Transverse colon (tissue), 4 donors: ENCODE measurements at places on chromosomes 3 and 15.

- no peak for DNase-seq
Measured at GRCh38 chr15:47407692-47408091, 309.6 kb upstream of the SEMA6D start.

DNA sequence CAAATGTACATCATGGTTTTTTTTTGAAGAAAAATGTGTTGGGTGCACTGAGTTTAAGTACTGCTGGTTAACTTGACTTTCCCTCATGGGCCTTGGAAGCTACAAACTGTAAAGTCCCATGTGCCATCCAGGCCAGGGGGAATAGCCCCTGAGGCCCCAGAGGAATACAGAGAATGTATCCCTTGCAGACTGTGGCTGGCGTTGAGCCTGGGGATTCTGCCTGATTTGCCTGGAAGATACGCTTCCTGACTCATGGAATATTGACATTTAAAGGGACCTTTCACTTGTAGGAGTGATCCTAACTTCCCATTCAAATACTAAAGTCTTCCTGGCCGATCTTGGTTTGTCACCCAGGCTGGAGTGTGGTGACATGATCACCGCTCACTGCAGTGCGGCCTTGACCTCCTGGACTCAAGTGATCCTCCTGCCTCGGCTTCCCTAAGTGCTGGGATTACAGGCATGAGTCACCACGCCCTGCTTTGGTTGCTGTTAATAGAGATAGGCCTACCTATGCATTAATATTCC is 42.0 kb downstream of the ADAMTSL3 start:
- DNase-seq = no peak

- DNase-seq = no peak
Measured at GRCh38 chr15:69808756-69809155, 289.0 kb downstream of the TLE3 start.

- DNase-seq = peak; percentile 82
Measured at GRCh38 chr15:65318870-65319356, 14.4 kb downstream of the RNU5B-1 start.

DNA sequence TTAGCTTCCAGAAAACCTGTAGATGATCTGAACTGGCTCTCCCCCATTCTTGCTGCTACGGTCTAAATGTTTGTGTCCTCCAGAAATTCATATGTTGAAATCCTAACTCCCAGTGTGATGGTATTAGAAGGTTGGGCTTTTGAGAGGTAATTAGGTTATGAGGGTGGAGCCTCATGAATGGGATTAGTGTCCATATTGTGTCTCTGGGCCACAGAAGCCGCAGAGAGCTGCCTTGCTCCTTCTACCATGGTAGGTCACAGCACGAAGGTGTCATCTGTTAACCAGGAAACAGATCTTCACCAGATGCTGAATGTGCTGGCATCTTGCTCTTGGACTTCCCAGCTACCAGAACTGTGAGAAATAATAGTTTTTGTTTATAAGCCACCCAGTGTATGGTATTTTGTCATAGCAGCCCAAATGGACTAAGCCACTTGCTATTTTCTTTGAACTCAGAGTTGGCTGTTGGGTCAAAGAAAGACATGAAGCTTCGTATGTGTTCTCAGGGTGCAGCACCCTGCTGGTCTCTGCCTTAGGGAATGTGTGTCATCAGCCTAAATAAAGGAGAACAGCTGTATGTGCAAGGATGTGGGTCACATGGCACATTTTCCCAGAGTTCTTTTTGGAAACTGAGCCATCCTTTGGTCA is 317.5 kb upstream of the SLCO3A1 start:
- DNase-seq = no peak

- DNase-seq = no peak
Measured at GRCh38 chr3:71560665-71561064, 22.9 kb downstream of the FOXP1 start.

DNA sequence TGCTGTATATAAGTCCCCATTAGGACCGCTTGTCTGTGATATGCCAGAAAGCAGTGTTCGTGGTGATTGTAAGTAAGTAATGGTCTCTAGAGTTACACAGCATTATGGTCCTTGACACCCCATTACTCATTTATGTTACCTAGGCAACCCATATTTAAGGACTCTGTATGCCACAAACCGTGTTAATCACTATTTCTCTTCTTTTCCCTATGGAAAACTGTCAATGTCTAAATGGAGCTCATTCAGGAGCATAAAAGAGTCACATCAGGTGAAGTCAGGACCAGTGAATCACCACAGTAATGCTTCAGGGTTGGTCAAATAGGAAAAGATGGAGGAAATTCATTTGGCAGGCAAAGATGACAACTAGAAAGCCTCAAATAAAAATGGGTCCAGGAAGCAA is 146.6 kb upstream of the PEX5L start:
- DNase-seq = no peak

- no peak for DNase-seq
Measured at GRCh38 chr3:51163051-51163450, 222.0 kb upstream of the MANF start.

DNA sequence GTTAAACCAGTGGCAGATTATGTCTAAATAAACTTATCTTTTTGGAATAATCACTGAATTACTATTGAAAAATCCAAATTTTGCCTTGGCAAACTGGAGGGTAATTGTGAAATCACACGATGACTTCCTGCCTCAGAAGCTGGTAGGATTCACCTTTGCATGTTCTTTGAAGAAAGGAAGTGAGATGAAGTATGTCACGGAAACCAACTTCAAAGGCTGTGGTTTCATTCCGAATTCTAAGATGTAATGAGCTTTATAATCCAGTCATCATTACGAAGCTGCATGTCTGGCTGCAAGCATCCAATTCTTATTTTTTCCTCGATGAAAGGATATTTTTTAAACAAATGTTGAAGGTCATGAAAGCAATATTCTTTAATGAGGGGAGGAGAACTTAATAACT is 15.0 kb upstream of the ZBED2 start:
- no peak for DNase-seq

GRCh38 chr15:40330368-40330836 is 6.9 kb downstream of the INAFM2 start:
- DNase-seq = peak; percentile 58

DNA sequence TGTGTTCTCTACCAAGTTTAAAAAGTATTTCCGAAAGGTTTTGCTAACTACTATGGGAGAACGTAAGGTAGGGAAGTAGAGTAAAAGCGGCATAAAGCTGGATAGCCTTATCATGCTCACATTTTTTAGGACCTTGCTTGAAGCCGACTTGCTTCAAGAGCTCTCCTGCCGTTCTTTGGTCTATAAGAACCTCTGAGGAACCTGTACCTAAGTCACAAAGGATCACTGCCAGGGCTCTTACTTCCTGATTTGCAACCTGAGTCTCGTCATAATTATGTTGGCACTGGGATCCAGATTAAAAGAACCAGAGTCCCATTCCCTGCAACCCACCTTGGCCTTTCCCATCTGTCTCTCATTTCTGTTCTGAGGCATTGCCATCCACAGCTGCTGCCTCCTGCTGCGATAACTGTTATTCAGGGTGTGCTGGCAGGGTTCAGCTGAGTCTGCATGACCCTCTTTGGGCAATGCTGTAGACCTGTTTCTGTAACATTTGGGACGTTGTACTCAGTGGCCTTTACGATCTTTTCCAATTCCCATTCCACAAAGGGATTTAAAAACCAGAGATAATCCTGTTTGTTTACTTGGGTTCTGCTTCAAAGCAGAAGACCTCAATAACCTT is 131.0 kb upstream of the UMPS start:
- DNase-seq = no peak

DNA sequence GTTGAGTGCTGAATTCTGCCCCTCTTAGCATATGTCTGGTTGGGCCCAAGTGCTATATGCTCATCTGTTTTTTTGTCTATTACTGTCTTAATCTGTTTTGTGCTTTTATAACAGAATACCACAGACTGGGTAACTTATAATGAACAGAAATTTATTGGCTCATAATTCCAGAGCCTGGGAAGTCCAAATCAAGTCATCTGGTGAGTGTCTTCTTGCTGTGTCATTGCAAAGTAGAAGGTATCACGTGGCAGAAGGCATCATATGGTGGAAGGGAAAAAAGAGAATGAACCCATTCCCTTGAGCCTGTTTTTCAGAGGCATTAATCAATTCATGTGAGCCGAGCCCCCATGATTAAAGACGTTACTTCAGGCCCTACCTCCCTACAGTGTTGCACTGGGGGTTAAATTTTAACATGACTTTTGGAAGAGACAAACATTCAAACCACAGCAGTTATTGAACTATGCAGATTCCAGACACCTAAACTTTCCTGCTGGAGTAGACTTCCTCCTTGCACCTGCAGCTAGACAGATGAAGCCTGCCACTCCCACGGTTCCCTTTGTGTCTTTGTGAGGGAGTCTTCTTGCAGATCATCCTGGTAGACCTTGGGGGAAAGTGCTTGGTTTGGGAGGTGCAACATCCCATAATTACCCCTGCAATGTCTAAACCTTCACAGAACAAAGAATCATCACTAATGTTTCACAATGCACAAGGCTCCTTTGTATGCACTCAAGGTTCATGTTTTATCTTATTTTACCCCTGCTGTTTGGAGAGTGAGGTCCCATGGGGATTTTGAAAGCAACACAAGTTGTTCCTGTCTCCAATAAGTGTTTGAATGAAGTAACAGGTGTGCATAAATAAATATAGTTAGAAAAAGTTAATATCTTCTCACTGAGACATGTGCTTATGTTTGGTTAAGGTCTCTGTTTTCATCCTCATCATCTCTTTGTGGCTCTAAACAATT is 64.7 kb upstream of the XCR1 start:
- no peak for DNase-seq

GRCh38 chr3:66004244-66004643 is 34.5 kb downstream of the MAGI1 start:
- no peak for DNase-seq

DNA sequence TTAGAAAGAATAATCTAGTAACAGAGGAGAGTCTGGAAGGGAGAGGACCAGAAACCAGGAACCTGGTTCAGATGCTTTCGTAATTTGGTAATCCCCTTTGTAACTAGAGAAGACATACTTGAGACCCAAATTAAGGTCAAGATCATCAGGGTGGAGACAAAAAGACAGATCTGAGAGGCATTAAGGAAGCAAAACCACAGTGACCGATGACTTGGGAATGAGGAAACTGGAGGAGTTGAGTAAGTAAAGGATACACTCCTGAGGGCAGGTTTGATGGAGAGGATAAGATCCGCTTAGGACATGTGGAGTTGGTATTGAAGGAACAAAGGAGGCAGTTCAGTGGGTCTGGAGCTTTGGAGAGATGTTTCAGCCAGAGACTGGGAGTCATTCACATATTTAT is 23.6 kb upstream of the BCL2A1 start:
- no peak for DNase-seq

DNA sequence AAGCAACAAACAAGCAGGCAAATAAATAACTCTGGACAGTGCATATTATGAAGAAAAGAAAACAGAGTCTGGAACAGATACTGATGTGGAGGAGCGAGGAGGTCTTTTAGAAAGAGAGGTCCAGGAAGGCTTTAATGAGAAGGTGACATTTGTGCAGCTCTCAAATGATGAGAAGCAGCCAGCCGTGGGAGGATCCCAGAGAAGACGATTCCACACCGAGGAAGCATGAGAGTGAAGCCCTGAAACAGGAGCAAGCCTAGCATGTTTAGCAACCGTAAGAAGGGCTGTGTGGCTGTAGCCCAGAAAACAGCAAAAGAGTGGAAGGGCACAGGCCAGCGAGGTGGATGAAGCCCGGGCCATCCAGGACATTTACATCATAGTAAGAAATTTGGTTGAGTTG is 93.1 kb downstream of the RAD18 start:
- no peak for DNase-seq

DNA sequence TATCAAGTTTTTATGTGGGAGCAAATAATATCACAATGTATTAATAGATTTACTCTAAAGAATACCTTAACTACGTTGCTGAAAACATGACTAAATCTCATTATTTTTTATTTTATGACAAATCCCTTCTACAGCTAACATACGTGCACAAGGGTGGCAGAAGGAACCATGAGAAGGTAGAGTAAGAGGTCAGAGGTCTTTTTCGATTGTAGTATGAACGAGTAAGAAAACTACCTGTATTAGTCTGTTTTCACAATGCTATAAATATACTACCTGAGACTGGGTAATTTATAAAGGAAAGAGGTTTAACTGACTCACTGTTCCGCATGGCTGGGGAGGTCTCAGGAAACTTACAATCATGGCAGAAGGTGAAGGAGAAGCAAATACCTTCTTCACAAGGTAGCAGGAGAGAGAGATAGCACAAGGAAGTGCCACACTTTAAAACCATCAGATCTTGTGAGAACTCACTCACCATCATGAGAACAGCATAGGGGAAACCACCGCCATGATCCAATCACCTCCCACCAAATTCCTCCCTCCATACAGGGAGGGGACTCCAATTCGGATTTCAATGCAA is 95.3 kb downstream of the SUCLG2 start:
- no peak for DNase-seq

- no peak for DNase-seq
Measured at GRCh38 chr15:31511707-31512310, 185.2 kb downstream of the KLF13 start.

DNA sequence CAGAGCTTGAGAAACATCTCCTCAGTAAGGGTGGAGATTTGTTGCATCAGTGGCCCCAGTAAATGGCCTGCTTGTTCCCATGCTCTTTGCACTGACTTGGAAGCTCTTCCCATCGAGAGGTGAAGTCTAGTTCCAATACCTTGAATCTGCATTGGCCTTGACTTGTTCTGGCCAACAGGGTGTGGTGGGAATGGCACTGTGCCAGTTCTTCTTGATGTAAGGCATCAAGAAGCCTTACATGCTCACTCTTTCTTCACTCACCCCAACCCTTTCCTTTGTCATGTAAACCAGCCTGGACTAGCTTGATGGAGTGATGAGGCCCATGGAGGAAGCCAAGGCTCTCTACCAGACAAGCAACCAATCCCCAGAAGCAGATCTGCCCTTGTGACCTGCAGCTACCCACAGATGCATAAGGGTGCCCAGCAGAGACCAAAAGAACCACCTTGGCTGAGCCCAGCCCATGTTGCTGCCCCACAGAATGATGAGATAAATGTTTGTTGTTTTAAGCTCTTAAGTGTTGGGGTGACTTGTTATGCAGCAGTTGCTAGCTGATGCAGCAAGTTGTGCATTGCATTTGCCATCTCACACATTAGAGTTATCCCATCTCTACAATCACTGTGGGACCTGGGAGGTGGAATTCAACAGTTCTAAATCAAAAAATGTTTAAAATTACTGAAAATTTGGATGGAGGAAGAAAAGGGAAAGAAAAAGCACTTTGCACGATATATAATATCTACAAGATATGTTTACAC is 11.1 kb upstream of the MGLL start:
- no peak for DNase-seq

- DNase-seq = no peak
Measured at GRCh38 chr15:60972301-60972700, 256.8 kb downstream of the RORA start.

DNA sequence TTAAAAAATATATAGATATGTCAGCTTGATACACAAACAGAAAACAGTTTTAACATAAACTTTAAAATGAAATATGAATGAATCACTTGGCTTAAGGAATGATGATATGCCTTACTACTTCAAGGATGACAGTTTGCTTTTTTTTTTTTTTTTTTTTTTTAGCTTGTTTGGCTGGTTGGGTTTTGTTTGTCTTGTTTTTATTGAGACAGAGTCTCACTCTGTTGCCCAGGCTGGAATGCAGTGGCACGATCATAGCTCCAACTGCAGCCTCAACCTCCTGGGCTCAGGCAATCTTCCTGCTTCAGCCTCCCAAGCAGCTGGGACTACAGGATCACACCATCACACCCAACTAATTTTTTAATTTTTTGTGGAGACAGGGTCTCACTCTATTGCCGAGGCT is 14.5 kb downstream of the LRRC2 start:
- no peak for DNase-seq

GRCh38 chr15:43845421-43845820 is 18.6 kb downstream of the WDR76 start:
- no peak for DNase-seq
